ENCODE measurements at places on chromosomes 5 and 9.

GRCh38 chr5:119330367-119331183, 25.2 kb upstream of the TNFAIP8 start:
- peak; percentile 94 for DNase-seq

GRCh38 chr5:112628214-112628980, 109.3 kb upstream of the APC start:
- no peak for DNase-seq

DNA sequence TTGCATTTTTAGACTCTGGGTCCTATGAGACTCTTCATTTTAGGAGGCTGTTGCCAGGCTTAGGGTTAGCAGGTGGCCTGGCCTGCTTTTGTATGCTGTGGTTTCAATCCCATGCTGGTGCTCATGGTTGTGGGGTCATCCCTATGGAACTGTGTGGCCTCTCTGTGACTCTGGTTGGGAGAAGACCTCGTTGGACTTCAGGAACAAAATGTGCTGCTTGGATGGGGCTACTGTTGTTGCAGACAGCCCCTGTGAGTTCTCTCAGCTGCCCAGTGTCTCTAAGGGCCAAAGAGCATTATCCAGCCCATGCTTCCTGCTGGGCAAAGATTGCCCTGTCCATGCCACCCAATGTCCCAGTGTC, 169.5 kb upstream of the S1PR3 start:
- no peak for DNase-seq

DNA sequence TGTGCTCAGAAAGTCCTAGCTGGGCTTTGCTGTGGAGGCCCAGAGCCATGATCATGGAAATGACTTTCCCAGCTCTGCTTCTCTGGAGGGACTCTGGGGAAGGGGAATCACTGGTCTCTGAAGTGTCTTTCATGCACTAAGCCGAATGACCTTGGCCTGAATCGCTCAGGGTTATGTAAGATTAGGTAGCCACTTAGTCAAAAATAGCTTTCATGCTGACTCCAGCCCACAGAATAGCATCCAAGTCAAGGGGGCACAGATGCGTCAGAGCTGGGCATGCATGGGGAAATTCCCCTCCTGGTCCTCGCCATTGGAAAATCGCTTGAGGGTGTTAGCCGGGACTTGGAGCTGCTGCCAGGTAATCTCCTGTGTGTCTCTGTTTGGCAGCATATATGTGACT, 36.1 kb upstream of the PPARGC1B start:
- no peak for DNase-seq

DNA sequence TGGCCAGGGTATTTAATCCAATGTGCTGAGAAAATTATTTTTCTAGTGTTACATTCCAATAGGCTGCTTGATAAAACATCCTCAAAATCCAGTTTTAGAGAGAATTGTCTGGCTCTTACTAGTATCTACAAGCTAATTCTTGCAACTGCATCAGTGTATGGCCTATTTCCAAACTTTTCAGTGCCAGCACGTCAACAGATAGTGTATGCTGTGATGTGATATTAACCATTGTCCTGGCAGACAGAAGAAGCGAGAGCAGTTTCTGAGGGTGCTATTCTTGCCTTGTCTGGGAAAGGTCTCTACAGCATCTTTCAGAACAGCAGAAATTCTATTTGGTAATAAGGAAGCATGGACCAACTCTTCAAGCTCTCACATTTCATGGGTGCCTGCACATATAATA, 174.2 kb upstream of the CDH12 start:
- DNase-seq = no peak

Data from Jurkat, Clone E6-1 (cell line).